Dorsolateral prefrontal cortex (tissue), 122 donors: ENCODE measurements at places on chromosomes 5 and 9. TPM values are rescaled to one million over a fixed set of nuclear protein-coding genes. Genes with fewer than 3 reads are reported as not detected.

SPATA9 gene
- 1.5 TPM for total RNA-seq

COL15A1 gene
- total RNA-seq = 0.93 TPM

GRIN3A gene
- 4.5 TPM for total RNA-seq

PRRX2 gene
- total RNA-seq = 0.38 TPM

AQP3 gene
- total RNA-seq = 0.91 TPM

TMEM174 gene
- not detected for total RNA-seq

SLC25A2 gene
- not detected for total RNA-seq

SLC6A7 gene
- 44.3 TPM for total RNA-seq

PCDHA13 gene
- total RNA-seq = 5.2 TPM

- DNase-seq = peak; percentile 55
These were observed 18.1 kb downstream of the KYAT1 start for GRCh38 chr9:128863647-128864046.

GRCh38 chr9:105900123-105900522 lies 205.8 kb downstream of the TMEM38B start:
- DNase-seq = no peak

- DNase-seq = no peak
These were observed 47.1 kb upstream of the SIMC1 start for GRCh38 chr5:176190886-176191755.

GRCh38 chr5:117801583-117801982 lies 1186.8 kb downstream of the DTWD2 start:
- DNase-seq = no peak

- no peak for DNase-seq
These were observed 17.7 kb downstream of the EFNA5 start for GRCh38 chr5:107652839-107653607.

DNA sequence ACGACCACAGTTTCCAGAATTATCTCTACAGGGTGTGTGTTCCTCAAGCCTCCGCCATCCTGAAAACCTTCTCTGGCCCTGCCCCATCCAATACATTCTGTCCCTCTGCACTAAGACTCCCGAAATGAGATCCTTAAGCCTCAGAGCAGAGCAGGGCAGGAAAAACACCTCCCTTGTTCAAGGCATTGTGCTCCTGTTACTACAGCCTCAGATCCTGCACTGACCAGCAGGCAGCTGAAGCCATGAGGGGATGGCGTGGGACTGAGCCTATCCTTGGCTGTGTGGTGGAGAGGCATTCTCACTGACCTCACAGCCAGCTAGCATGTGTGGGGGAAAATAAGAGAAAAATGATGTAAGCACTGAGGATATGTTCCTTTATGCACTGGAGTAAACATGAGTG lies 106.7 kb upstream of the PHYKPL start:
- no peak for DNase-seq

DNA sequence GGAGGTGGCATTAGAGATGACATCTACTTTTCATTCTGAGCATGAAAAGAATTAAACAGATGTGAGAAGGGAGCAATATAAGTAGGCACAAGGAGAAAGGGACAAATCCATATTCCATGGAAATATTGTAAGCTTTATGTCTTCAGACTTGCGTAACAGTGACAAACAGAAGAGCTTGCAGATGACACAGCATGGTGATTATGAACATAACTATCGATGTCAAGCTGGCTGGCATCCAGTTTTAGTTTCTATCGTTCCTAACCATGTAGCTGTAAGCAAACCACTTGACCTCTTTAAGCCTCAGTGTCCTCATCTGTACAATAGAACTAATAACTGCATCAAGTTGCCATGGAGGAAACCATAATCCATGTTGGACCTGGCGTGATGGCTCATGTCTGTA lies 246.7 kb upstream of the ADRA1B start:
- no peak for DNase-seq

DNA sequence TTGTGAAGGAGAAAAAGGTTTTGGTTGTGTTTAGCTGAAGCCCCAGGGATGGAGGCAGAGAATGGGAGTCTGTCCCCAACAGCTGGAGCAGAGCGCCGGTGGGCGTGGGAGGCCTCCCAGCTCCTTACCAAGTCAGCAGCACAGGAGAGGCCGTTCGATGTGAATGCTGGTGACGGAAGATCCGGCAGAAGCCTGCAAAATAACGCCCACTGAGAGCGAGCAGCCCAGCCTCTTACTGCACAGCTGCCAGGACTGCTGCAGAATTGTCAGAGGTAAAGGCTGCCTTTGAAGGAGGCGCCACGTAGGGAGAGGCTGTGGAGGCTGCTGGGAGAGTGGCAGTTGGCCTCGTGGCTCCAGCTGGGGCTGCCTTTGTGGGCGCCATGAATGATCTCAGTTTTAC lies 26.2 kb downstream of the ANGPTL2 start:
- peak; percentile 65 for DNase-seq

DNA sequence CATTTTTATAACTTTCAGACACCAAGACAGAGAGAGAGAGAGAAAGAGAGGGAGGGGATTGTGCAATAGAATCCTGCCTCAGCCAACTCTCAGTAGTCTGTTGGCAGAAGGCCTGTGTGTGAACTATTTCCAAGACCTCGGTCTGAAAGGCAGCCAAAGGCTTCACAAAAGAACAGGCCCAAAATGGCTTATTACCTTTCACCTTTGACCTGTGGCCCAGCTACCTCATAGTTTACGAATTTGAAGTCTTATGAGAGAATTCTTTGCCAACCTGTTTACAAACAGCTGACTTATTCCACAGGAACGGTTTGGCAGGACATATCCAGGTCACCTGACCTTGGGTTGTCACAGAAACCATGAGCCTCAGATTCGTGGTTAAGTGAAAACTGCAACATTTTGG lies 48.6 kb downstream of the NR2F1-AS1 start:
- no peak for DNase-seq

- DNase-seq = no peak
These were observed 8.3 kb downstream of the ENTPD8 start for GRCh38 chr9:137432687-137433348.

DNA sequence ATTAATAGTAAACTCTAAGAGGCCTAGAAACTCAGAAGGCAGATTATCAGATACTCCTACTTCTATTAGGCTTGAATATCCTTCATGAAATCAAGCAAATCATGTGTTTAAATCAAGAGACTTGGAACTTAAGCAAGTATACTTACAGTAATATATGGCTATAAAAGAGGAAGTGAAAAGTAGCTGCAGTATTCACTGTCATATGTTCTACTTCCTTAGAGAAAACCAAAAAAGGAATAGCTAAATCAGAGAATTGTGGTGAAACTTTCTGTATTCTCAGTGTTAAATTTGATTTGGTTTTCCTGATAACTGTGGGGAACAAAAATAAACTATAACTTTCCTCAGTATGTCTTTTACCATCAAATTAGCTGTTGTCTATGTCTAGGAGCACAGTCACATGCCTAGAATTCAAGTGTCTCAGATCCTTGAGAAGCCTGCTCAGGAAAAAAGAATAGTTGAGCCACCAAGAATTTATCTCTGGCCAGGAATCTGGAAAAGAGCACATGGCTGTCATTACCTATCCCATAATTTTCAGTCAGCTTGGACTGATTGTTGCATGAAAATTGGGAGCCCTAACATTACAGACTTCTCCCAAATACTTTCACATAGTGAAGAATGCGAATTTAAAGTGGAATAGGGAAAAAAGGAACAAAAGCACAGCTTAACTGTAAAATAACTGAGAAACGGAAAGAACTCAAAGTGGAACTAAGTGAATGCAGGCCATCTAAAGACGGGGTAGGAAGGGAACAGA lies 1.7 kb downstream of the FKBP15 start:
- DNase-seq = no peak

- no peak for DNase-seq
These were observed 10.0 kb downstream of the HBEGF start for GRCh38 chr5:140336388-140336787.

DNA sequence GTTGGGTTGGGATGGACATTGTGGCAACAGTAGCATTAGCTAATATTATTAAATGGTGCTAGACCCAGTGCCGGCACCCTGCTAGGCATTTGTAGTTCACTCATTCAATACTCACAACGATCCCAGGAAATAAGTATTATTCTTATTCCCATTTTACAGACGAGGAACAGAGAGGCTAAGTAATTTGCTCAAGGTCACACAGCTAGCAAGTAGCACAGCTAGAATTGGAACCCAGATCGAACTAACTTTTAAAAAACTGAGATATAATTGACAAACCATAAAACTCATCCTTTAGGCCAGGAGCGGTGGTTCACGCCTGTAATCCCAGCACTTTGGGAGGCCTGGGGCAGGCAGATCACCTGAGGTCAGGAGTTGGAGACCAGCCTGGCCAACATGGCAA lies 79.5 kb downstream of the SH3PXD2B start:
- DNase-seq = no peak

GRCh38 chr9:100521282-100521681 lies 48.3 kb downstream of the TMEFF1 start:
- DNase-seq = no peak
